Transverse colon (tissue), 4 donors: ENCODE measurements at places on chromosomes 6 and 20. TPM values are rescaled to one million over a fixed set of nuclear protein-coding genes. Genes with fewer than 3 reads are reported as not detected.

Gene POFUT1
- 47.0 TPM for total RNA-seq

Gene AIF1
- total RNA-seq: 19.5 TPM

Gene ISM1
- 0.55 TPM for total RNA-seq

Gene HLA-DRB5
- 7.8 TPM for total RNA-seq

Gene FAM110A
- total RNA-seq: 14.6 TPM

GRCh38 chr20:40606237-40606636 lies 82.8 kb downstream of the MAFB start:
- no peaks in the 10 kb centered on the region for H3K27me3 ChIP-seq
- DNase-seq: no peak
- no peaks in the 10 kb centered on the region for H3K36me3 ChIP-seq
- H3K4me1 ChIP-seq: no peaks in the 10 kb centered on the region
- H3K4me3 ChIP-seq: no peak overlapping the region

DNA sequence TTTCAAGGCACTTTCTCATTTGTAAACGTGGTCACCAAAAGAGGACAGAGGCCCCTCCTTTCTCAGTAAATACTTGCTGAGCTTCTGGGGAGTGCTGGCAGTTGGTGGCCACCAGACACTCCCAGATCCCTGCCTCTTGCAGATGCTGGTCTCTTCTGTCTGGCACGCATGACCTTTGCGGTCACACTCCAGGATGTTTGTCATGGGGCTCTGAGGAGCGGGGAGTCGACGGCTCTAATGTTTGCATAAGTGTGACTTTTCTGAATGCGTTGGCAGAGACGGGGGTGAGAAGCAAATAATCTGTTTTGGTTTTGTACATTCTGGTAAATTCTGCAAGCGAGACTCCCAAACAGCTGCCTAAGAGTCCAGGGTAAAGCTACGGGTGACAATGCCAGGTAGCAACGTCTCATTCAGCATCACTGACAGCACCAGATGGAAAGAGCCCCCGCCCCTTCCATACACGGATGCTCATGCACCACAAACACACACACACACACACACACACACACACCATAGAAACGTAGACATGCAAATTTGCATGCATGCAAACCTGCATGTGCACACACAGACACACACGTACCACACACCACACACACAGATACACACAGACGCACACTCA lies 101.1 kb downstream of the YTHDF1 start:
- no peak overlapping the region for H3K4me3 ChIP-seq
- H3K27ac ChIP-seq: no peak overlapping the region
- DNase-seq: no peak
- no peaks in the 10 kb centered on the region for H3K4me1 ChIP-seq

DNA sequence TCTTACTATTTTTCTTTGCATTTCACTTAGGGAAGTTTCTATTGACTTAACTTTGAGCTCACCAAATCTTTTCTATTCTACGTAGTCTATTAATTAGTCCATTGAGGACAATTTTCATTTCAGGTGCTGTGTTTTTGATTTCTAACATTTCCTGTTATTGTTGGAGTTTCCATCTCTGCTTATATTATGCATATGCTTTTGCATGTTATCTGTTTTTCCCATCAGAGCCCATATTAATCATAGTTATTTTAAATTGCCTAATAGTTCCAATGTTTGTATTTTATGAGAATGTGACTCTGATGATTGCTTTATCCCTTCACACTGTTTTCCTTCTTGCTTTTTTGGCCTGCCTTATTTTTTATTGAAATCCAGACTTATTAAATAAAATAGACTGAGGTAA lies 414.5 kb upstream of the OPRM1 start:
- DNase-seq: no peak
- H3K4me1 ChIP-seq: no peaks in the 10 kb centered on the region
- H3K27me3 ChIP-seq: no peaks in the 10 kb centered on the region
- H3K36me3 ChIP-seq: no peaks in the 10 kb centered on the region
- H3K4me3 ChIP-seq: no peak overlapping the region

GRCh38 chr6:152160346-152160745 lies 352.9 kb downstream of the ESR1 start:
- H3K4me3 ChIP-seq: no peak overlapping the region
- peaks cover 2% of the 10 kb centered on the region for H3K36me3 ChIP-seq
- no peak for DNase-seq
- no peaks in the 10 kb centered on the region for H3K4me1 ChIP-seq

DNA sequence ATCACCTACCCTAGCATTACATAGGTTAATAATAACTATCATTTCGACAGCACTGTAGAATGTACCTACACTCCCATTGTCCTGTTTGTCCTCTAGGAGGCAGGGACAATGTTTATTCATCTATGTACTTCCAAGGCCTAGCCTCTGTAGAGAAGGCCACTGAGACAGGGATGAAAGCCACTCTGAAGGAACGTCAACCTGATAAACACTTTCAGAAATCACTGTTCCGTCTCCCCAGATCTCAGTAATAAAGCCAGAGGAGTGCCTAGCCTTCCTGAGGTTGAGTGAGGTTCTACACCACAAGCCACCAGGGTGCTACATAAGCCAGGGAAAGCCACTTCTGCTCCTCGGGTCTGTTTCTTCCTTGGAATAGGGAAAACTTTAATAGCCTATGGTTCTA lies 44.8 kb downstream of the POPDC3 start:
- H3K4me1 ChIP-seq: no peaks in the 10 kb centered on the region
- H3K4me3 ChIP-seq: no peak overlapping the region
- peaks cover 33% of the 10 kb centered on the region for H3K27me3 ChIP-seq
- no peak overlapping the region for H3K27ac ChIP-seq
- DNase-seq: no peak
- no peaks in the 10 kb centered on the region for H3K36me3 ChIP-seq

DNA sequence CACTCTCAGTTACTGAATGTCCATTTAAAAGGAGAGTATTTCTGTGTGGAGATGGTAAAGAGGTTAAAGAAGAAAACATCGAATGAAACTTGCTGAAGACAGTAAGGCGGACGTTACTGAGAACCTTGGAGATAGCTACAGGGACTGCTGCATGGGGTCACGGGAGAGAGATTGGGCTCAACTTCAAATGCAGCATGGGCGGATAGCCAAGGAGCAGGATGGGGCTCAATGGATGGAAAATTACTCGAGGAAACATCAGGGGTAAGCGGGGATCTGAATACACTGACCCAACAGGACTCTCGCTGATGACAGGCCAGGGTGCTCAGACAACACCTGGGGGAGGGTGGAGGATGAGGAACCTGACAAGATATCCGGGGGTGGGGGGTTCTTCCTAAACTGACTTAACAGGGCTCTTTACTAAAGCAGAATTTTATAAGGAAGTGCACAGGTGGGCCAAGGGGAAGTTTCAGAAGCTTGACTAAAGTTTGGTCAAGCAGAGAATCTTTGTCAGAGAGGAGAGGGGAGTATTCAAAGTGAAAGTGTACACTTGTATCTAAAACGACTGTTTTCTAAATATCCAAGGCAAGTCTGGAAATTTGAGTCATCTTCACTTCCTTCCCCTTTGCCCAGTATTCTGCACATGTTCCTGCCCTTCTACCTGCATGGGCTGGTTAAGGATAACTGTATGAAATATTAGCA lies 22.8 kb downstream of the ECT2L start:
- no peak for DNase-seq
- H3K4me3 ChIP-seq: no peak overlapping the region
- H3K36me3 ChIP-seq: no peaks in the 10 kb centered on the region
- no peaks in the 10 kb centered on the region for H3K27me3 ChIP-seq
- H3K27ac ChIP-seq: peak overlapping the region; percentile 67

DNA sequence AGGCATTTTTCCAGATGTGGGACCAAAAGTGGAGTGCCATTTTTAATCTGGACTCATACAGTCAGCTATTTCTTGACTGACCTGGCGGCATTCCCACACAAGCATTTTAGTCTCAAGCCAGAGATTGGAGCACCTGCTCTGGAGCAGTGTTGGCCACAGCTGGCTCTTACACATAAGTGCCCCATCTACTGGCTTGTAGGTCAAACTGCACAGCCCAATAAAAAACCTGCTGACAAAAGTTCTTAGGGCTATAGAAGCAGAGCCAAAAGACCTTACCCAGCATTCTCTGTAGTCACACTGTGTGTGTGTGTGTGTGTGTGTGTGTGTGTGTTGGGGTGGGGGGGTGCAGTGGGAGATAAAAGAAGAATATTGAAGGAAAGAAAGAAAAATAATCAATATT lies 38.6 kb upstream of the SENP6 start:
- H3K27me3 ChIP-seq: no peaks in the 10 kb centered on the region
- no peak overlapping the region for H3K4me3 ChIP-seq
- H3K36me3 ChIP-seq: no peaks in the 10 kb centered on the region
- no peaks in the 10 kb centered on the region for H3K4me1 ChIP-seq
- no peak for DNase-seq
- no peak overlapping the region for H3K27ac ChIP-seq

DNA sequence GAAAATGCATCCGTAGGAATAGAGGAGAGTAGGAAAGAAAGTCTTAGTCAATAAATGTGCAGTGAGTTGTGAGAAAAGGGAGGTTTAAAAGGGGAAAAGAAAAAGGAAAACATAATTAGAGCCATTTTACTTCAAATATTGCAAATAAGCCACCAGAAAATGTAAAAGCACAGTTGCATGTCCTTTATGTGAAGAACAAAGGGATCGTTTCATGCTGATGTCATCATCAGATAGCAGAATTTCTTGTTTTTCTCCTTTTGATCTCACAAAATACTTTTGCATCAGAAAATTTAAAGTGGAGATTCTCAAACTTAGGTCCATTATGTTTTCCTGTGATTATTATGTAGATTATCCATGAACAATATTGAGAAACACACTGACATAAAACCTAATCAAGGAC lies 166.7 kb downstream of the HAO1 start:
- DNase-seq: no peak
- H3K4me1 ChIP-seq: no peaks in the 10 kb centered on the region
- no peak overlapping the region for H3K27ac ChIP-seq
- H3K36me3 ChIP-seq: no peaks in the 10 kb centered on the region
- no peaks in the 10 kb centered on the region for H3K27me3 ChIP-seq

- DNase-seq: peak; percentile 80
- peaks cover 12% of the 10 kb centered on the region for H3K4me1 ChIP-seq
- H3K4me3 ChIP-seq: no peak overlapping the region
- H3K27me3 ChIP-seq: no peaks in the 10 kb centered on the region
- peak overlapping the region; percentile 34 for H3K27ac ChIP-seq
These were observed 44.9 kb upstream of the RNF24 start for GRCh38 chr20:4060064-4060795.

GRCh38 chr20:3890999-3891929 lies 2.1 kb downstream of the PANK2 start:
- H3K27me3 ChIP-seq: no peaks in the 10 kb centered on the region
- DNase-seq: no peak
- H3K4me3 ChIP-seq: no peak overlapping the region
- no peaks in the 10 kb centered on the region for H3K36me3 ChIP-seq
- peaks cover 51% of the 10 kb centered on the region for H3K4me1 ChIP-seq

- DNase-seq: no peak
- no peak overlapping the region for H3K27ac ChIP-seq
- H3K4me1 ChIP-seq: no peaks in the 10 kb centered on the region
- no peaks in the 10 kb centered on the region for H3K36me3 ChIP-seq
- no peak overlapping the region for H3K4me3 ChIP-seq
These were observed 90.6 kb upstream of the MAP3K7 start for GRCh38 chr6:90677440-90677839.

DNA sequence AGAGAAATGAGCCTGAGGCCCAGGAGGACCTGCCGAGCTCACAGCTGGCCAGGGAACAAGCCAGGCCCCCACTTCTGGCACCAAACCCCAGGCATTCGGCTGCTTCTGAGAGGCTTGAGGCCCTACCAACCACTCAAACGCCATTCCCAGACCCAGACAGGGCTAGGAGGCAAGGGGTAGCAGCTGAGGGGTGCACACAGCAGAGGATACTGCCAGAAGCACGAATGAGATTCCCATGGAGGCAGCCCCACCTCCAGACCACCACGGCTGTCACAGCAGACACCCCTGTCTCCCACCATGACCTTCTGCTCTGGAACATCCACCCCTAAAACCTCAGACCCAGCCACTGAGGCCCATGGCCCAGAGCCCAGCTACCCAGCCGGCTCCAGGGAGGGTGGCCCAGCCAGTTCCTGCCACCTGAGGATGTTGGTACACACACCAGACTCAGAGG lies 36.1 kb downstream of the NTSR1 start:
- H3K27me3 ChIP-seq: peaks cover 20% of the 10 kb centered on the region
- no peaks in the 10 kb centered on the region for H3K36me3 ChIP-seq
- H3K27ac ChIP-seq: no peak overlapping the region
- no peak overlapping the region for H3K4me3 ChIP-seq
- DNase-seq: peak; percentile 8
